KG1 (cell line): ENCODE measurements at places on chromosomes 13 and 19.

- no peak for DNase-seq
Observed at GRCh38 chr13:79812070-79812850, 331.3 kb downstream of the NDFIP2 start.

DNA sequence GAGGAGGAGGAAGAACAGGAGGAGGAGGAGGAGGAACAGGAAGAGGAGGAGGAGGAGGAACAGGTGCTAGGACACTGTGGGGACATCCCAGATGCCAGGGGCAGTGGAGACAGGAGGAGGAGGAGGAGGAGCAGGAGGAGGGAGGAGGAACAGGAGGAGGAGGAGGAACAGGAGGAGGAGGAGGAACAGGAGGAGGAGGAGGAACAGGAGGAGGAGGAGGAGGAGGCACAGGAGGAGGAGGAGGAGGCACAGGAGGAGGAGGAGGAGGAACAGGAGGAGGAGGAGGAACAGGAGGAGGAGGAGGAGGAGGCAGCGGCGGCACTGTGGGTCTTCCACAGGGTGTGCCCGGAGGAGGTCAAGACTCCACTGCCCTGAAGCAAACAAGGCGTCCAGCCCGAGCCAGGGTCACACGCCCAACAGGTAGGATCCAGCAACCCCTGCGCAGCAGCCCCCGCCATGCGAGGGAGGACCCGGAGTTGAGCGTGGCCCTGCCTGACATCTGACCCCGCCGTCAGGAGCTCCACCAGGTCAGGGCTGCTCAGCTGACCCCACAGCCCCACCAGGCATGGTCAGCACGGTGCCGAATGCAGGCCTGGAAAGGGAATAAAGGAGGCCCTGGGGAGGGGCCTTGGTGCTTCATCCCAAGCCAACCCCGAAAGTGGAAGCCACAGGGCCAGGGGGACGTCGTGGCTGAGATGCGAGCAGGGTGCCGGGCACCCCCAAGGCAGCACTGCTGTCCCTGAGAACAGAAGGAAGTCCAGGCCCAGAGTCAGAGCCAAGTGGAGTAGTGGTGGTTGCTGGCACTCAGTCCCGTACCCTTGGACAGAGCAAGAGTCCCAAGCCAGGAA, 9.2 kb downstream of the SBNO2 start:
- no peak for DNase-seq

- DNase-seq: no peak
Observed at GRCh38 chr13:50826035-50826434, 17.5 kb downstream of the DLEU7 start.

DNA sequence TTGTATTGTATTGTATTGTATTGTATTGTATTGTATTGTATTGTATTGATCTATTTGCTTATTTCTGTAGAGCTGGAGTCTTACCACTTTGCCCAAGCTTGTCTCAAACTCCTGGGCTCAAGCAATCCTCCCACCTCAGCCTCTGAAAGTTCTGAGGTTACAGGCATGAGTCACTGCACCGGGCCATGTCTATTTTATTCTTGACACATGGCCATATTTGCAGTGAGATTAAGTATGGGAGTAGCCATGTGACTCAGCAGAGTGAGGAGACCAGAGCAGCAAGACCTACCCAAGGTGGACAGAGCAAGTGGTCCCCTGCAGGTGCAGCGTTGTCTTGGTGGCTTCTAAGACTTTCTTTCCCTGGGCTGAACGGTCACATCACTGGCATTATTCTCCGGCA, 49.1 kb upstream of the UBAC2 start:
- no peak for DNase-seq

DNA sequence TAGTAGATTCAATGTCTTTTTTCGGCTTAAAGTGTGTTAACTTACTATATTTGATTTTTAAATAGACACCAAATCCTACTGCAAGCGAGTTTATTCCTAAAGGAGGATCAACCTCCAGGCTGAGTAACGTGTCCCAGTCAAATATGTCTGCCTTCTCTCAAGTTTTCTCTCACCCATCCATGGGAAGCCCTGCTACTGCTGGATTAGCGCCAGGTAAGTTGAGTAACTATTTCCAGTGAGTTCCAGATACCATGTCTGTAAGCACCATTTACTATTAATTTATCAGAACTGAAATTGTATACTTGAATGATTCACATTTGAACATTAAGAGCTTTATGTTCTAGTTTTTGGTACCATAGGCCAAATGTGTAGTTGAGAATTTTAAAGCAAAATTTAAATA, 81.8 kb downstream of the PAN3 start:
- DNase-seq: no peak

GRCh38 chr13:36813225-36813624, 5.8 kb upstream of the RFXAP start:
- DNase-seq: no peak

DNA sequence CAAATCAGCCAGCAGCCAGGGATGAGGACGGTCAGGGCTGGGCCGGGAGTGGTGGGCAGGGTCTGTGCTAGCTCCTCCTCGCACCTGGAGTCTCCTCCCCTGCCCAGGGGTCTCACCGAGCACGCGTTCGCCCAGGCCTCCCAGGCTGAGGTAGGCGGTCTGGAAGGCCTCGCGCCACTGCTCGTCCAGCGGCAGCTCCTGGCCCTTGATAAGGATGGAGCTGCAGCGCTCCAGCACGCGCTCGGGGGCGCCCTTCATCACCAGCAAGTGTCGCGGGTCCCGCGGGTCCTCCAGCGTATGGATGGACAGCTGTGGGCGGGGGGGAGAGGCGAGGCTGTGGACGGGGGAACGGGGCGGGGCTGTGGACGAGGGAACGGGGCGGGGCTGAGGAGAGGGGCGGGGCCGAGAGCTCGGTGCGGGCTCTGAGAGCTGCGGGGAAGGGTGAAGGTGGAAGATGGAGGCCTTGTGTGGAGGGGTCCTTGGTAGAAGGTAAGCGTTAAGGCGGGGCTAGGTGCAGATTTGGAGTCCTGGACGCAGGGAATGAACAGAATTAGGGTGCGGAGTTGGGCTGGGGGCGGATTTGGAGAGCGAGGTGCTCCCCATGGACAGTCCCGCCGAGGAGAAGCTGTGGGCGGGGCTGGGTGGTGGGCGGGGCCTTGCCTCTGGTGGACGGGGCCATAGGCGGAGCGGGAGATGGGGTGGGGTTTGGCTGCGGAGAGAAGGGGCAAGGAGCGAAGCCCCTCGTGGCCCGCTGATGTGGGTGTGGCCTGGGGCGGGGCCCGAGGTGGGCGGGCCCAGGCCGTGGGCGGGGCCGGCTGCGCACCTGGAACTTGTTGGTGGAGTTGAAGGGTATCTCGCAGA, 5.7 kb downstream of the ATP4A start:
- no peak for DNase-seq

DNA sequence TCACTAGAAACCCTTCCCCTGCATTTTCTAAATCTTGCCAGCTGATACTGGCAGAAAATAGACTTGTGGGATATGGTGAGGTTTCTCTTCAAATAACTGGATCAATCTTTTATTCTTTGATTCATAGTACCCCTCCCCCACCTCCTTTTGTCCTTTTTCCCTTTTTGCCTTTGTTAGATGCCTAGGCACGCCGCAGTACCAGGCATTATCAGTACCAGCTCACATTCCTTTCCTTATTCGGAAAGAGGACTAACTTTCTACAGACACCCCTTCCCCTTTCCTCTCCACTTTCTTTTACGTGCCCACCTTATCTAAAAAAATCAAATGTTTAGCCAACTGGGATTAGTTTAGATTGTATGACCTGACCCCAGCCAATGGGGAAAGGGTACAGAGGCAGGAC, 226.4 kb downstream of the MTUS2 start:
- no peak for DNase-seq

DNA sequence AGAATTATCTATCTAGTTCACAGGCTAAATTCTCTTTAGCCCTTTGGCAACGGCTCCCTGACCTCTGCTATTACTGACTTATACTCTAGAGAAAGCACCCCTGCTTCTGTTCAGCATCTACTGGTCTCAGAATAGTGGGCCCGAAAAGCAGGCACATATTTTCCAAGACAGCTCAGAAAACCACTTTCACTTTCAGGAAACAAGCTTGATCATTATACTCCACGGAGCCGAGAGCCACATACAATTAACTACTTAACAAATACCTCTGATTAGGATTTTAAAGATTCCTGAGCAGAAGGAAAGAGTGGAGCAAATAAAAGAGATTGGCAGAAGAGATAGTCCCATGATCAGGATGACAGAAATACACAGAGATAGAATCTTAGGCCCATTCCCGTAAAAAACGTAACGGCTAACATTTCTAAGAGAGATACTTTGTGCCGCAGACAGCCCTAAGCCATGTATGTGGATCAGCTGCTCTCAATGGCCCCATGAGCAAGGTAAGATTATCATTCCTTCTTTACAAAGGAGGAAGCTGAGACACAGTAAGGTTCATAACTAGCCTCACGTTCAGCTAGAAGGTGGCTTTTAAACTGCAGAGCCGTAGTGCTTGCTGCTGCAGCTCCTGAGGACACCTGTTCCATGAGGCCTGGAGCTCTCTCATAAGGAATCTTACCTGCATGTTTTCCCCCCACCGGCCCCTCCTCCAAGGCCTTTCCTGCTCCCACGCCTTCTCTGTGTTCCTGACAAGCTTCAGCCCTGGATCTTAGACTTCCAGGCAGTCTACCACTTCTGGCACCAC, 227.2 kb downstream of the FOXO1 start:
- DNase-seq: no peak

GRCh38 chr19:40210889-40211288, 7.3 kb downstream of the TTC9B start:
- no peak for DNase-seq

- DNase-seq: no peak
Observed at GRCh38 chr13:73767747-73768315, 366.4 kb downstream of the KLF12 start.

DNA sequence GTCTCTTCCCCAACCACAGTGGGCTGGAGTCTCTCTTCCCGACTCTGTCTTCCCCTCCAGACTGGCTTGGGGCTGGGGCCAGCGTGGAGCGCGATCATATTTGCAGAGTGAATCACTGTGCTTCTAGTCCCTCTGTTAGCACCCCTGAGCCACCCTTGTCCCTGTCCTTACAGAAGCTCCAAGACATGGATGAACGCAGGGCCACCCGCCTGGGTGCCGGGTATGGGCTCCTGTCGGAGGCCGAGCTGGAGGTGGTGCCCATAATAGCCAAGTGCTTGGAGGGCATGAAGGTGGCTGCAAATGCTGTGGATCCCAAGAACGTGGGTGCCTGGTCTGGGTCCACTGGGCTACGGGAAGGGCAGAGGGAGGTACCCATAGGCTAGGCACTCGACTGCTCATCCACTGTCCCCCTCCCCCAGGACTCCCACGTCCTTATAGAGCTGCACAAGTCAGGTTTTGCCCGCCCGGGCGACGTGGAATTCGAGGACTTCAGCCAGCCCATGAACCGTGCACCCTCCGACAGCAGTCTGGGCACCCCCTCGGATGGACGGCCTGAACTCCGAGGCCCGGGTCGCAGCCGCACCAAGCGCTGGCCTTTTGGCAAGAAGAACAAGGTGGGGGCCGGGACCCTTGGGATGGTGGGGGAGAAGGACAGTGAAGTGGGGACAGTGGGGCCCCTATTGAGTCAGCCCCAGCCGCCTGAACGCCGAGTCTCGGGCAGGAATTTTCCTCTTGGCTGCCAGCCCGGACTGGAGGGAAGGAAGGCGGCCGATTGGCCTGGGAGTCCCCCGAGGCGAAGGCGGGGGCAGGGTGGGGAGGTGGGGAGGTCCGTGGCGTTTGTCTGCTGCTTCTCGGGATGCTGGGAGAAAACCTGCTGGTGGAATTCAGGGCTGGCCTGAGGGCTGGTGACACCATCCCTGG, 5.2 kb downstream of the TRIP10 start:
- no peak for DNase-seq

GRCh38 chr19:47494729-47495128, 10.7 kb upstream of the KPTN start:
- no peak for DNase-seq

DNA sequence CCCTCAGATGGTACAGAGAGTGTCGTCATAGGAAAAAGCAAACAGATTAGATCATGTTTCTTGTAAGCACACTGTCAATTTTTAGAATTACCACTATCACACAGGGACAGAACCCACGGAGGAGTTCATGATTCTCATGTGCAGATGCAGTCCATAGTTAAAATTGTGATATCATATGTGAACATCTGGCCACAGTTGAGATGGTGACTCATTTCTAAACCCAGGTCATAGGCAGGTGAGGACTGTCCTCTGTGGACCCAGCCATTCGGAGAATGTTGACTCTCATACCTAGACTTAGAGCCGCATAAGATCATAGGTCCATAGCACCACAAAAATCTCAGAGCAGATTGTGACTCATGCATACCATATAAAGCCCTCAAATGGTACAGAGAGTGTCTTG, 17.8 kb upstream of the ZNF730 start:
- no peak for DNase-seq

DNA sequence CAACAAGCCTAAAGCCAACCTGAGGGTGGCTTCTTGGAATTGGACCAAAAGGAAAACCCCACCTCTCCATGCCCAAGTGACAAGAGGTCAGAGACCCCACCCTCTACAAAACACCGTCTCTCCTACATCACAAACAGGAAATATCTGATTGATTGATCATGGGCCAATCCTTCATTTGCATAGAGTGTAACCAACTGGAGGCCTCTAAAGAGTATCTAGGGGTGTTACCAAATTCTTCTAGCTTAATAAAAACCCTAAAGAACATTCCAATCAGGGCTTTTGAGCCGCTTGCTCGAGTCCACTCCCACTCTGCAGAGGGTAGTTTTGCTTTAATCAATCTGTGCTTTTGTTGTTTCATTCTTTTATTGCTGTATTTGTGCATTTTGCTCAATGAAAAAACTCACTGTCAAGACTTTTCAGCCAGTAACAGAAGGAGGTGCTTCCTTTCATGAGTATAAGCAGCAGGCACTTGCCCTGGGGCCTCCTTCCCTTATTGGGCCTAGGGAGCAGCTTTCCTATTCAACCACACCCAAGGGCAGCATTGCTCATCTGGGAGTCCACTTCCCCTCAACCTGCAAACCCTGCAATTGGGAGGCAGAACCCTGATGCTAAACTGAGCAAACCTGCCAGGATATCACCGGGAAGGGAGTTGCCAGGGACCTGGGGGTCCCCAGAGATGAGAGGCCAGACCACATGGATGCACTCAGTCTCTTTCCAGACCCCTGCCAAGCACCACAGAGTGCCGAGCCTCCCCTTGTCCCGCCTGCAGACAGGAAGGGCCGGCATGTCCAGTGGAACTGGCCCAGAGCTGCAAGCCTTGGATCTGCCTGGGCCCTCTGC, 154.3 kb upstream of the VSTM2B start:
- no peak for DNase-seq

DNA sequence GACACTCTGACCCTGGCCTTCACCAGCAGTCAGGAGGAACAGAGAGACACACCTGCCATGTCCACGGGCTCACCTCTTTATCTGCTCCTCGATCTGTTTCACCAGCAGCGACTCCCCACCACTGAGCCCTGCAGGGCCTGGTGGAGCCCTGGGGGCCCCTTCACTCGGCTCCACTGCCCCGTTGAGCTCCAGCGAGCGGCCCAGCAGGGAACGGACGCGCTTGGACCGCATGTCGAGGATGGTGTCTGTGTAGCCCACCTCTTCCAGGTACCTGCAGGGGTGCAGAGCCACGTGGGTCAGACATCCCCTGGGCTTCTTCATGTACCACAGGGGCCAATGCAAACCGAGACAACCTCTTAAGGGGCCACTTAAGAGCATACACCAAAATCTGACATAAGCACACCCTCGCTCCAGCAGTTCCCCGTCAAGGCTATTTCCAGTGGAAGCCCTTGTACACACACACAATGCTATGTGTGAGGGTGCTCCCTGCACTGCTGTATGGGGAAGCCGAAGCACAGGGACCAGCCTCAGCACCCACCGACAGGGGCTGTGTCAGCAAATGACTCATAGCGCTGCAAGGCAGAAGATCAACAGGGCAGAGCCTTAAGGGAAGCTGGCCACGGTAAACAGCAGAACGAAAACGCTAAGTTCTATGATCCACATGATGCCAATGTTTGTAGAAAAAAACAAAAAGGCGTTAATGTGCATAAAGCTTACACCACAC, 12.7 kb upstream of the FKRP start:
- no peak for DNase-seq
